Left colon (tissue), 2 donors: ENCODE measurements at places on chromosomes 6 and 20.
A peak's percentile ranks its signal among the peaks of the same experiment; 100 is the strongest.

GRCh38 chr6:20365456-20365855, 36.2 kb upstream of the E2F3 start:
- DNase-seq = no peak

- DNase-seq = no peak
Observed at GRCh38 chr20:11094711-11095110, 420.9 kb upstream of the JAG1 start.

- DNase-seq = peak; percentile 81
Observed at GRCh38 chr6:28141500-28142329, at the start of gene ZKSCAN8. Gene ZKSCAN8 (plus strand): TSS chr6:28141883. CDS start chr6:28148408, 6,525 bp downstream.

GRCh38 chr6:13273931-13274706, 54.2 kb downstream of the TBC1D7 start:
- DNase-seq = peak; percentile 51

DNA sequence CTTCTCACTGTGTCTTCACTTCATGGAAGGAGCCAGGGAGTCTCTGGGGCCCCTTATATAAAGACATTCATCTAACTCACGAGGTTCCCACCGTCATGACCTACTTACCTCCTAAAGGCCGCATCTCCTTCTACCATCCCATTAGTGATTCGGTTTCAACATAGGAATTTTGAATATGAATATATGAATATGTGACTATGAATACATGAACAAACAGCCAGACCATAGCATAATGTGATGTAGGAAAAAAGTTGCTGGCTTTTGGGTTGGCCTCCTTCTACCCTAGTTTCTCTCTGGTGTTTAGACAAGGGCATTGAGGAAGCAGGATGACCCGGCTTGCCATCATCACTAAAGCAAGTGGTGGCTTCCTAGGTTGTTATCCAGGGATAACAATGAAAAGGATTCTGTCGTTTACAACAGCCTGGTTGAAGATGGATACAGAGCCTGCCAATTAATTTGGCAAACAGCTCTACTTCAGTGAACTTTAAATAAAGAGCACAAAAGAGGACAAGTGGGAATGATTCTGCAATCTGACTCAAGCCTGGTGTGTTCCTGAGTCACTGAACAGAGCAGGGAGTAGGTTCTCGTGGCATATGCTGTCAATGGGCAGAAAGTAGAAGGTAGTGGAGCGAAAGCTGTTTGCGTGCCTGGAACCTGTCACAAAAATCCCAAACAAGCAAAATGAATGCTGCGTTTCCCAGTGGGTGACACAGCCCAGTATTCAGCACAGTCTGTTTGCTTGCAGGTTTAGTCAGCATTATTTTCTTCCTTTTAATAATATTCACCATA, 44.0 kb upstream of the DOK5 start:
- no peak for DNase-seq

DNA sequence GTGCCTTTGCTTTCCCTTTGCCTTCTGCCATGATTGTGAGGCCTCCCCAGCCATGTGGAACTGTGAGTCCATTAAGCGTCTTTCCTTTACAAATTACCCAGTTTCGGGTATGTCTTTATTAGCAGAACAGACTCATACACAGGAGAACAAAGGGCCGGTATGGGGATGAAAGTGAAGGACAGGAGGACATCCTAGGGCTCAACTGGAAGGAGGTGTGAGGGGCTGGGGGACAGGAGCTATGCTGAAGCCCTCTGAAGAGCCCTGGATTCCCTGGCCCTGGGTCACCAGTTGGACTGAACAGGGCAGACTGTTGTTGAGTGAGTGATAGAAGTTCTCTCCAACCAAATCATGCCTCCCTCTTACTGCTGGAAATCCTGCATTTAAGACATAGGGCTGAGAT, 105.8 kb downstream of the SCML4 start:
- DNase-seq = no peak

- no peak for DNase-seq
Observed at GRCh38 chr6:90218959-90219208, 77.8 kb downstream of the BACH2 start.

DNA sequence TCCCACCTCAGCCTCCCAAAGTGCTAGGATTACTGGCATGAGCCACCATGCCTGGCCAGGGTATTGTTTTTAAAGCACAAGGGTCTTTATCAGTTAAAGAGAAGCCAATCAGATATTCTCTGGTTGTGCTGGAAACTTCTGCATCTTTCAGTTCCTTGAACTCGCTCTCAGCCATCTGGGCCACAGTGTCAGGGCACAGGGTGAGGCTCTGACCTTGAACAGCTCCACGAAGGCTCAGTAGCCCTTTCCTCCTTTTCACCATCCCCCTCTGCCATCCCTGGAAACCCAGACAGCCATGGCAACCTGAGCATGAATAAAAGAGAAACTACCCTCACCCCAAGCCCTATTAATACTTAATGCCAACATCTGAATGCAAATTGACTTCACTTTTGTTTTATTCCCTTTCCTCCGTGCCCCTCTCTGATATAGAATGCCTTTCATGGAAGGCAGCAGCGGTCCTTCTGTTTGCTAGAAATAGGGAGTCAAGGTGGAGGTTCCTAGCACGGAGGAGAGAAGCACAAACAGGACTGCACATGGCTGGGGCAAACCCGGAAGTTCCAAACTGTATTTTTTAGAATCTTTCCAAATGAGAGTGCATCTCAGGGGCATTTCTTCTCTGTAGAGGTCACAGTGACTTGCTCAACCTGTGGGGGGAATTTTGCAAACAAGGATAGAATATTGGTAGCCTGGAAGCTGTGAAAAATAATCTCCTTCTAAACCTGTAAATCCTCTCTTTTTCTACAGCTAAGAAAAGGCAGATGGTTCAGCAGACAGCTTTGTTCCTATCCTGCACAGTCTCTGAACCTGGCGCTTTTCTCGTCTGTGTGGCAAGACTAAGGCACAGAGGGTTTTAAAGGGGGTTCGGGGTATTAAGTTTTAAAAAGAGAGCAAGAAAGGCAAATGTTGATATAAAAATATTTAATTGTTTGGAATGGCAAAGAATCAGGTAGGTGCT, 176.4 kb upstream of the RREB1 start:
- no peak for DNase-seq

GRCh38 chr6:110341663-110342596, 16.2 kb downstream of the METTL24 start:
- DNase-seq = no peak

- DNase-seq = no peak
Observed at GRCh38 chr6:137202078-137202477, 17.1 kb downstream of the IFNGR1 start.

- no peak for DNase-seq
Observed at GRCh38 chr6:130929036-130929678, 102.0 kb downstream of the SMLR1 start.

GRCh38 chr6:161809971-161810370, 536.1 kb upstream of the AGPAT4 start:
- DNase-seq = no peak

DNA sequence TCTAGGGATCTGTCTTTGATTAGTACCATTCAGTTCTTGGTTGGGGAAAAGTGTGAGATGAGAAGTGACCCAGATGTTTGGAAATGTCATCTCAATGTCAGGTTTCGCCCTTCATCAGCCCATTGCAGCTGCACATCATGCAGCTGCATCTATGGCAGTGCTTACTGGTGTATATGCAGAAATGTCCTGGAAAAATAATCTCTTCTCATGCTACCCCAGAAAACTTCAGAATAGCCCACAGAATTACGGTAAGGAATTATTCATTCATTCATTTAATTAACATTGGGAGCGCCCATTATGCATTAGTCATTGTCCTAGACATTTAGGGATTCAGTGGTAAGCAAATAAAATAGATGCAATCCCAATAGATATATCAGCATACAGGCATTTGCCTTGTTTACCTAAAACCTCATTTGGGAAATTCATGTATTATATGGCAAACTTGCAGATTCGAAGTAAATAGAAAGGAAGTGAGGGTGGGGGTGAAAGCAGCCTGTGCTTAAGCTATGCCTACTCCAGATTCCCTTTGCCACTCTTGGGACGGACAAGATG, 89.2 kb downstream of the PDE7B start:
- no peak for DNase-seq

GRCh38 chr6:66605011-66605410, 898.0 kb upstream of the EYS start:
- no peak for DNase-seq

- no peak for DNase-seq
Observed at GRCh38 chr6:45327956-45328522, at the start of gene RUNX2. Gene RUNX2 (plus strand): TSS chr6:45328330. CDS start chr6:45328727, 397 bp downstream.

- no peak for DNase-seq
Observed at GRCh38 chr6:73514746-73515110, 6.1 kb downstream of the EEF1A1 start.

DNA sequence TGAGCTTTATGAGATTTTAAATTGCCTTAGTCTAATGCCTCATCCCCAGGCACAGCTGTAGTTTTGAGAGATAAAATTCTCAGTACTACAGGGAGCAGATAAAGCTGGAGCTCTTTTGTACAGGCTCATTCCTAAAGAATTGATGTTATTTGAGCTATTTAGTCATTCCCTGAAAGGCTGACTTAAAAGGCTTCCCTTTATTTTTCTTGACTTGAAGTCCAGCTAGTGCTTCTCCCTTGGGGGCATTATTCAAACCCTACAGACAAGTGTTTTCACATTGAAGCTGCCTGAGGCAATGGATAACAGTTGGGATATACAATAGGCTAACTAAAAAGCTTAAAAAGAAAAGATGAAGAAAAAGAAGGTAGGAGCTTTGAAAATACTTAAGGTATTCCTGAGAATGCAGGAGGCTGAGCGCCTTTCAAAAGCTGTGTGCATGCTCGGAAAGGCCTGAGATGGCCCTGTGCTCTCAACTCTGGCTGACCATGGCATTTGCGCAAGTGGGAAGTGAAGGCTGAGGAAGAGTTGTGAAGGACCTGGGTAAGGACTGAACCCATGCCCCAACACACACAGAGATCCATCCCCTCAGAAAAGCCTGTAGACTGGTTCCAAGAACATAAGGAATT, 315.1 kb downstream of the SMOC2 start:
- DNase-seq = no peak

- DNase-seq = no peak
Observed at GRCh38 chr6:34370361-34370760, 22.1 kb downstream of the NUDT3 start.
